H1 (cell line): ENCODE measurements at places on chromosomes 12 and 14. TPM values are rescaled to one million over a fixed set of nuclear protein-coding genes. Genes with fewer than 3 reads are reported as not detected.

The CLMN gene
- polyA plus RNA-seq, result 1.4 and 1.6 TPM in 2 replicates

The RNASE2 gene
- polyA plus RNA-seq, result not detected in 2 replicates

The RD3L gene
- not detected in 2 replicates for polyA plus RNA-seq

The SDR9C7 gene
- polyA plus RNA-seq, result 0.11 TPM in 1 of 2 replicates, not detected in the other

The MLEC gene
- 34.4 and 37.1 TPM in 2 replicates for polyA plus RNA-seq

The TPH2 gene
- polyA plus RNA-seq, result 0.42 and 0.57 TPM in 2 replicates

The LRP1-AS gene
- polyA plus RNA-seq, result not detected in 2 replicates

- H3K27me3 ChIP-seq, result no peaks in the 10 kb centered on the region
- no peak overlapping the region for H3K27ac ChIP-seq
- no peaks in the 10 kb centered on the region for H3K4me1 ChIP-seq
- DNase-seq, result no peak
- H3K4me3 ChIP-seq, result no peak overlapping the region
Observed at GRCh38 chr14:81535396-81536164, 1.9 kb upstream of the SEL1L start.

DNA sequence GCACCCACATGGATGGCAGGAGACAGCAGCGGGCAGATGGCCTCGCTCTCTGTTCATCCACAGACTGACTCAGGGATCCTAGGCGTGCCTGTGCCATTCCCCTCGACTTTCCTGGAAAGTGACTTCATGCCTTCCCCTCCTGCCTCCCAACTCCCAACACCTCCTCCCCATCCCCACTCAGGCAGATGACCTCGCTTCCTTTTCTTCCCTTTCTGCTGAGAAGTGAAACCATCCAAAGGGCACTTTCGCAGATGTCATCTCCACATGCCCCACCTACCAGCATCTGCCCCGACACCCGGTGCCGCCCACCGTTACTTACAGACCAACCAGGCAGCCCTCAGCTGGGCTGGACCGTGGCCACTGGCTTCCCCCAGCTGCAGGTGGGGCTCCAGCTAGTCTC is 29.6 kb downstream of the BEGAIN start:
- peaks cover 5% of the 10 kb centered on the region; the same call in 1 of the 2 replicates for H3K27me3 ChIP-seq
- no peak overlapping the region for H3K27ac ChIP-seq
- no peaks in the 10 kb centered on the region for H3K36me3 ChIP-seq
- DNase-seq, result no peak
- H3K4me3 ChIP-seq, result no peak overlapping the region

- H3K4me1 ChIP-seq, result peaks cover 2% of the 10 kb centered on the region; the same call in 1 of the 2 replicates
- DNase-seq, result no peak
- peak overlapping the region; percentile 53; the same call in 1 of the 2 replicates for H3K27ac ChIP-seq
- peaks cover 5% of the 10 kb centered on the region; the same call in 1 of the 2 replicates for H3K27me3 ChIP-seq
Observed at GRCh38 chr12:109996483-109996853, 300 bp upstream of the GIT2 start.

DNA sequence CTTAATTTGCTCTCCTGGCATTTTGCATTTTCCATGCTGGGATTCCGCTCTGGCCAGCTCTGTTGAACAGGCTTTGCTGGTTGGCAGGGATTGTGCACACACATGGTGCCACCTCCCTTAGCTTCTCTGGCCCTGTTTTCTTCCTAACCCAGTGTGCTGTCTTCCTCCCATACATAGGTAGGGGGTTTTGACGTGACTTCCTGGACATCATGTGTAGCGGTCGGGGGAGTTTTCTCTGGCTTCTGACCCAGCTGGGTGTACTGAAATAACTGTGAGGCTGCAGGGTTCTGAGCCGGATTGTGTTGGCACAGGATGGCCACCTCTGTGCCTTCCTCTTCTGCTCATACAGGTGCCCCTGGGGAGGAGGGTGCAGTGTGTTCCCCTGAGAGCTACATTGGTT is 25.7 kb downstream of the C14orf132 start:
- H3K27me3 ChIP-seq, result no peaks in the 10 kb centered on the region
- no peaks in the 10 kb centered on the region for H3K4me1 ChIP-seq
- no peak overlapping the region for H3K4me3 ChIP-seq
- no peak for DNase-seq
- H3K27ac ChIP-seq, result no peak overlapping the region

DNA sequence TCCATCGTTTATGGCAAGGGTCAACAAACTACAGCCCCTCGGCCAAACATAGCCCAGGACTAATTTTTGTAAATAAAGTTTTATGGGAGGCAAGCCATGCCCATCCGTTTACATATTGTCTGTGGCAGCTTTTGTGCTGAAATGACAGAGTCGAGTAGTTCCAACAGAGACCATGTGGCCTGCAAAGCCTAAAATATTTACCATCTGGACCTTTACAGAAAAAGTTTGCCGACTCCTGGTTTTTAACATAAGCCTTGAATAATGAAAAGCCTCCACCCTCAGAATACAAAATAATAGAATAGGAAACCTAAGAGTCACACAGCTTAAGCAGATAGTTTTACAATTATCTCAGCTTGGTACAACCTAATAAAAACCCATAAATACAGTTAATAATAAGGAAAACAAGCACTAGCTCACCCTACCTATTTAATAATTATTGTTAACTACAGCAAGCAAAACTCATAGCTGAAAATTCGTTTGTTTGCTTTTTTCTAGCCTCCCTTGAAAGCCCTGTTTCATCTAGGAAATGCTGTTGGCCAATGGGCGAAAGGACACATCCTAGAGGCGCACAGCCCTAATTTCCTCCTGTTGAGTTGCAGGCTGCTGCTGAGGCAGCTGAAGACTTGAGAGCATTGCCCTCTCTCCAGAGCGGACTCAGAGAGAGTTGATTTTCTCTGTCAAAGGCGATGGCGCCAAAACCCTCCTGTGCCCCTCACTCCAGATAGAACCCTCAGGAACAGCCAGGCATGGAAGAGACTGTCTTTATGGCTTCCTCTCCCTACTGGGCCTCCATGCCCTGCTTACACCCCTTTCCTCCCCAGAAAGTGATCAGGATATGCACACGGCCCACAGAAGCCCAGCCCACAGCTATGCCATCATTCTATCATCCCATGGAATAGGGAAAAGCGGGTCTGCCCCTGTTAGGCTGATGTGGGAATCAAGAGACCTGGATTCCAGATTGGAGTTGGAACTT is 107.2 kb downstream of the DPF3 start:
- H3K27ac ChIP-seq, result no peak overlapping the region
- no peaks in the 10 kb centered on the region for H3K27me3 ChIP-seq
- H3K36me3 ChIP-seq, result no peaks in the 10 kb centered on the region
- H3K4me3 ChIP-seq, result no peak overlapping the region

- no peak overlapping the region for H3K27ac ChIP-seq
- no peak for DNase-seq
- H3K36me3 ChIP-seq, result no peaks in the 10 kb centered on the region
- no peaks in the 10 kb centered on the region for H3K27me3 ChIP-seq
Observed at GRCh38 chr12:70255311-70255710, 12.1 kb downstream of the CNOT2 start.

- H3K36me3 ChIP-seq, result no peaks in the 10 kb centered on the region
- no peak overlapping the region for H3K27ac ChIP-seq
- DNase-seq, result no peak
- H3K27me3 ChIP-seq, result no peaks in the 10 kb centered on the region
- H3K4me3 ChIP-seq, result no peak overlapping the region
Observed at GRCh38 chr14:35340616-35341453, 48.7 kb downstream of the PSMA6 start.

DNA sequence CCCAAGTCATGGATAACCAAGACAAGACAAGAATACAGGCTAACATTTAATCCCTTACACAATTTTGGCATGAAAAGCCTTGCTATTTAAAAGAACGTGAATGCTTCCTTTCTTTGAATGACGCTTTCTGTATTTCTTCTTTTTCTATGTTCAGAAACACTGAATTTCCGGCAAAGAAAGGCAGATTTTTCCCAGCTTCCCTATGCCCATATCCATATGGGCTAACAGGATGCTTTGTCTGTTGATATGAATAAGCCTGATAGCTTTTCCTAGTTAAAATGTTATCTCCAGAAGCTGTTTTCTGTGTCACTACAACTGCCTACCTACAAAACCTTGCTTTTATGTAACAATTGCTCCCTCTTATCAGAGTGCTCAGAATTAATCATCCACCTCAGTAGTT is 38.3 kb upstream of the CACNA2D4 start:
- H3K36me3 ChIP-seq, result peaks cover 8% of the 10 kb centered on the region; the same call in 1 of the 2 replicates
- H3K27me3 ChIP-seq, result no peaks in the 10 kb centered on the region
- DNase-seq, result no peak
- H3K4me3 ChIP-seq, result no peak overlapping the region
- H3K4me1 ChIP-seq, result no peaks in the 10 kb centered on the region

GRCh38 chr12:106760184-106760531 is 14.3 kb upstream of the RIC8B start:
- peak overlapping the region; percentile 10; the same call in 1 of the 2 replicates for H3K4me3 ChIP-seq
- DNase-seq, result peak; percentile 21
- H3K4me1 ChIP-seq, result no peaks in the 10 kb centered on the region; the same call in 1 of the 2 replicates
- no peaks in the 10 kb centered on the region for H3K27me3 ChIP-seq
- H3K36me3 ChIP-seq, result no peaks in the 10 kb centered on the region

GRCh38 chr12:50523772-50524171 is 19.0 kb downstream of the DIP2B start:
- no peak for DNase-seq
- H3K4me1 ChIP-seq, result no peaks in the 10 kb centered on the region
- no peaks in the 10 kb centered on the region for H3K36me3 ChIP-seq
- no peak overlapping the region for H3K4me3 ChIP-seq
- no peak overlapping the region for H3K27ac ChIP-seq
- no peaks in the 10 kb centered on the region for H3K27me3 ChIP-seq

GRCh38 chr12:71552728-71553501 is 110.7 kb downstream of the ZFC3H1 start:
- H3K4me3 ChIP-seq, result no peak overlapping the region
- no peak for DNase-seq
- no peaks in the 10 kb centered on the region for H3K27me3 ChIP-seq
- H3K4me1 ChIP-seq, result no peaks in the 10 kb centered on the region

- H3K4me1 ChIP-seq, result no peaks in the 10 kb centered on the region
- no peak overlapping the region for H3K4me3 ChIP-seq
- no peak for DNase-seq
- H3K36me3 ChIP-seq, result no peaks in the 10 kb centered on the region
Observed at GRCh38 chr12:38402811-38403210, 86.2 kb downstream of the ALG10B start.

DNA sequence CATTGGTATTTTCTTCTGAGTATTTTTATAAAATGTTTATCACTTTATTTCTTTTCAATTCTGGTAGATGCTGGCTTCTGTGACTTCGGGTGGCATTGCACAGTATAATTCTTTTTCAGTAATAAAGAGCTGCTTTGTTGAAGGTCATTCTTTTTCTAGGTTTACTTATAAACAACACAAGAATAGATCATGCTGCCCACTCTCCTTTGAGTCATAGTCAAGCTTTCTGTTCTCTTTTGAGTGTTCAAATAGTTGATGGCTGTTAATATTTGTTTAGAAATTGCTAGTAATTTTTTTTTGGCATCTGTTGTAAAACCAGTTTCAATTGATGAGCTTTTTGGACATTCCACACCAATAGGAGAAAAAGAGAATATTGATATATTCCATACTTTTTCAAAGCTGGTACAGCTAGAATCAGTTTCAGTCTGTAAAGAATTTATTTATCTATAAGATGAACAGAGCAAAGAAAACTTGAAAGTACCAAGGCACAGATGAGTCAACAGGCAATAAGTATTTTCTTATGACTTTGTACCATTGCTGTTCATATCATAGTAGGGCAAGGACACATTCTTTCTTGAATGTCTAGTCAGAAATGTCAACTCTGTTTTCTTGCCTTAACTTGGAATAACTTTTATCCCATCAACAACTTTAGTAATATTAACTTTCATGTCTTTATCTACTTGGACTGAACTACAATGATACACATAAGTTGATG is 513.0 kb upstream of the SEL1L start:
- H3K4me1 ChIP-seq, result no peaks in the 10 kb centered on the region
- H3K27me3 ChIP-seq, result no peaks in the 10 kb centered on the region
- no peaks in the 10 kb centered on the region for H3K36me3 ChIP-seq

DNA sequence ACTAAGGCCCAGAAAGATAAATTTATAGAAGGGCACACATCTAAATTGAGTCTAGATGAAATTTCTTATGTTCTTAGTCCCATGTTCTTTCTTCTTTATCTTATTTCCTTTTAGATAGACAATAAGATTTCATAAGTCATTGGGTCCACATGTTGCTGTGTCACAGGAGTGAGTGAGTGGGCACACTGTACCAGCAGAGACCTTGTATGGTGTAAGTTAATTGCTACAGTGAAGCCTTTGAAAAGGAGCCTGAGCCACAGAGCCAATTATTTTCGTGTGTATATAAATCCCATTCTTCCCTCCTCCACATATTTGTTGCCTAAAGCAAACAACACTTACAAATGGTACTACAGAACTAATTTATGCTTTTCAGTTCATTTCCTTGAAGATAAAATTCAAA is 79.1 kb downstream of the GRIP1 start:
- no peak overlapping the region for H3K27ac ChIP-seq
- H3K27me3 ChIP-seq, result no peaks in the 10 kb centered on the region
- no peak overlapping the region for H3K4me3 ChIP-seq
- no peak for DNase-seq
- H3K4me1 ChIP-seq, result peaks cover 7% of the 10 kb centered on the region; the same call in 1 of the 2 replicates

DNA sequence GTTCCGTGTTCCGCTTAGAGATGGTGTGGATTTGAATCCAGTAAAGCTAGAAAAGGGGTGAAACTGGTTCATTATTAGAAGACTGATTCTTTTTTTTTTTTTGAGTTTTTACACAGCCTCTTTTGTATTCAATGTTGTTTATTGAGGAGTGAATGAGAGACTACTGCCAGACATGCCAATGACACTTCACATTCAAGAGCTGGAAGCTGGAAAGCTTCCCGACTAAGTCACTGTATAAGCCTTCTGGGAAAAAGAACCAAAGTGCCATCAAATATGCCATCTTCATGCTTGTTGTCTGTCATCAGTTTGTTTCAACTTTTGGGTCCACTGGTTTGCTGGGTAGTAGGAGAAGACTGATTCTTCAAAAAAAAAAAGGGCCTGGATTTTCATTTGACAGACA is 164.8 kb downstream of the ATP23 start:
- no peak overlapping the region for H3K4me3 ChIP-seq
- DNase-seq, result no peak
- no peak overlapping the region for H3K27ac ChIP-seq
- H3K4me1 ChIP-seq, result no peaks in the 10 kb centered on the region

DNA sequence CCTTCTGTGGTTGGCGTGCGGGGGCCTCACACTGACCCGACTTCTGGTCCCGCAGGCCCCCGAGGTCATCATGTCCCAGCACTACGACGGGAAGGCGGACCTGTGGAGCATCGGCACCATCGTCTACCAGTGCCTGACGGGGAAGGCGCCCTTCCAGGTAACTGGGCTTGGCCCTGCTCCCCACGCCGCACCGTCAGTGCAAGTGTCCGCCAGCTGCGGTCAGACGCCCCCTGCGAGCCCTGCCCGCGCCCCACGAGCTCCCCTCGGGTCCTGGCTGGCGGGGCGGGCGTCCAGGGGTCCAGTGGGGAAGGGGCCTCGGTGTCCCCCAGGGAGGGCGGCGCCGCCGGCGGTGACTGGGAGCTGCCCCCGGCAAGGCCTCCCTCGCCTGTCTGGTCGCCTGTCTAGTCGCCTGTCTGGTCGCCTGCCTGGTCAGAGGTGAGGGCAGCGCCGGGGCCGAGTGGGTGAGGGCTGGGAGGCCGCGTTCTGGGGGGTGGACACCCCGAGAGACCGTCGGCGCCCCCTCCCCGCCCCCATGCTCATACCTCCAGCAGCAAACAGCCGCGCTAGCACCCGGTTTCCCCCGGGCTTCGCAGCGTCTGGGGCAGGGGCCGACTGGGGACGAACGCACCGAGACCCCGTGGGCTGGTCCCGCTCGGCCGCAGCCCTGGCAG is 14.8 kb downstream of the ULK1 start:
- DNase-seq, result no peak
- H3K27ac ChIP-seq, result no peak overlapping the region
- H3K27me3 ChIP-seq, result no peaks in the 10 kb centered on the region
- no peak overlapping the region for H3K4me3 ChIP-seq
- no peaks in the 10 kb centered on the region for H3K4me1 ChIP-seq
